Stomach (tissue), 19 donors: ENCODE measurements at places on chromosomes 4 and X. TPM values are rescaled to one million over a fixed set of nuclear protein-coding genes. Genes with fewer than 3 reads are reported as not detected.

The EMCN gene
- total RNA-seq = 0.29 TPM

The UGT2B10 gene
- total RNA-seq = not detected

The VCX gene
- not detected for total RNA-seq

The SASH3 gene
- total RNA-seq = 3.1 TPM

The S100P gene
- total RNA-seq = 3.1 TPM

The GUCY2F gene
- total RNA-seq = not detected

The HSFX2 gene
- 2.9 TPM for total RNA-seq

The TMEM154 gene
- 5.5 TPM for total RNA-seq

The EXOC1L gene
- not detected for total RNA-seq

The RPGR gene
- 1.3 TPM for total RNA-seq

The RBM47 gene
- total RNA-seq = 448 TPM

The EDNRA gene
- 4.9 TPM for total RNA-seq

The PSAPL1 gene
- total RNA-seq = 14.8 TPM

The SMIM9 gene
- total RNA-seq = not detected

The CXorf66 gene
- total RNA-seq = not detected

The FAM236C gene
- not detected for total RNA-seq

The RTL9 gene
- under 0.01 TPM for total RNA-seq

The MSANTD1 gene
- 3.5 TPM for total RNA-seq

The SFRP2 gene
- 11.7 TPM for total RNA-seq

The PLAC8 gene
- total RNA-seq = 10.5 TPM

The CHM gene
- 0.58 TPM for total RNA-seq

The GPR143 gene
- total RNA-seq = not detected

The ENOX2 gene
- total RNA-seq = 8.4 TPM

The PCDH11X gene
- total RNA-seq = not detected

The TENT5D gene
- total RNA-seq = not detected

The C4orf51 gene
- total RNA-seq = not detected

The UGT2A3 gene
- total RNA-seq = 0.58 TPM

The LRAT gene
- total RNA-seq = not detected

The SMC1A gene
- total RNA-seq = 24.6 TPM

The PCDH19 gene
- total RNA-seq = 0.29 TPM

The DCX gene
- total RNA-seq = not detected

The PAGE5 gene
- not detected for total RNA-seq
